Anterior cingulate cortex (tissue), 58 donors: ENCODE measurements at places on chromosomes 3 and 15.

DNA sequence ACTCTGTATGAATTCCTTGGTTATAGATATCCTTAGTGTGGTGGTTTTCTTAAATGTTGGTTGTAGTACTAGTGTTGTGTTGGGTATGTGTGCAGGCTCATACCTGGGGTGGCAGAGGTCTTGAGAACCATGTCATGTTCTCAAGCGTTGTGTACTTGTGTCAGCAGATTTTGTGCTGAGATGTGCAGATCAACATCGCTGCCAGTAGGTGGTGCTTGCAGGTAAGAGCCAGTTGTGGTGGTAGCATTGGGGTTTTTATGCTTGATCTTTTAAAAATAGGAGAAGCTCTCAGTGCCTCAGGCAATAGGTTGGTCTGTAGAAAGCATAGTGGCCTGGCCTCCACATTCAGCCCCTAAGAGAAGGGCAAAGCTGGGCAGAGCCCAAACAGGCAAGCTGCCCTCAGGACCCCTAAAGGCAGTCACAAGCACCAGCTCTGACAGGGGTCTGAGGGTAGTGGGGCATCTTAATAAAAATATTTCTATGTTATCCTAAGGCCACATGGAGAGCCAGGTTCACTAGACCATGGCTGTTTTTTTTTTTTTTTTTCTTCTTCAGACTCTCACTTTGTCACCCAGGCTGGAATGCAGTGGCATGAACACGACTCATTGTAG is 164.0 kb downstream of the IL20RB start:
- DNase-seq = no peak

GRCh38 chr3:145124900-145125678 is 1035.9 kb downstream of the PLOD2 start:
- no peak for DNase-seq

GRCh38 chr3:158742871-158743663 is 10.8 kb upstream of the RARRES1 start:
- no peak for DNase-seq

DNA sequence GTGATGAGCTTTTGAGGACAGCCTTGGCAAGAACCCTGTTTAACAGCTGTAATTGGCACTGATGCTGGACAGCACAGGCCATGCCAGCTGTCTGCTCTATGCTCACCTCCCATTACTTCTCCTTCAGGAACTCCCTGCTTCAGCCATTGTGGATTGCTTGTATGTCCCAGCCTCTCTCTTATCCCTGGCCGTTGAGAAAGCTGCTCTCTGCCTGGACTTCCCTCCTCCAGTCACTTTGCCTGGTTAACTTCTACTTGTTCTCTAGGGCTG is 444.5 kb downstream of the EPHB1 start:
- no peak for DNase-seq

DNA sequence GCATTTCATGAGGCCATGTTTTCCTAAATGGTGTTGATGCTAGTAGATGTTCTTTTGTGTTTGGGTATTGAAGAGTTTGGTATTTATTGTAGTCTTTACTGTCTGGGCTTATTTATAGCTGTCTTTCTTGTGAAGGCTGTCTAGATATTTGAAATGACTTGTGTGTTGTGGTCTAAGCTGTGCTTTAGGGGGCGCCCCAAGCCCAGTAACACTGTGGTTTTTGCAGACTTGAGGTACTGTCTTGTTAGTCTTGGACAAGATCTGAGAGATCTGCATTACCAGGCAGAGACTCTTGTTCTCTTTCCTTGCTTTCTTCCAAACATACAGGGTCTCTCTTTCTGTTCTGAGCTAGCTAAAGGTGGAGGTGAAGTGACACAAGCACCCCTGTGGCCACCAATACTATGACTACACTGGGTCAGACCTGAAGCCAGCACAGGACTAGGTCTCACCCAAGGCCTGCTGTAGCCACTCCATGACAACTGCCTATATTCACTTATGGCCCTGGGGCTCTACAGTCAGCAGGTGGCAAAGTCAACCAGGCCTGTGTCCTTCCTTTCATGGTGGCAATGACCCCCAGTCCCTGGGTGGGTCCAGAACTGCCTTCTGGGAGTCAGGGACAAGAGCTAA is 152.1 kb upstream of the TBC1D5 start:
- no peak for DNase-seq

- no peak for DNase-seq
Observed at GRCh38 chr15:80482696-80483095, 78.5 kb downstream of the ARNT2 start.
